ENCODE measurements at places on chromosomes 3 and 15. TPM values are rescaled to one million over a fixed set of nuclear protein-coding genes. Genes with fewer than 3 reads are reported as not detected.

Gene MB21D2
- 5.6 TPM for total RNA-seq

DNA sequence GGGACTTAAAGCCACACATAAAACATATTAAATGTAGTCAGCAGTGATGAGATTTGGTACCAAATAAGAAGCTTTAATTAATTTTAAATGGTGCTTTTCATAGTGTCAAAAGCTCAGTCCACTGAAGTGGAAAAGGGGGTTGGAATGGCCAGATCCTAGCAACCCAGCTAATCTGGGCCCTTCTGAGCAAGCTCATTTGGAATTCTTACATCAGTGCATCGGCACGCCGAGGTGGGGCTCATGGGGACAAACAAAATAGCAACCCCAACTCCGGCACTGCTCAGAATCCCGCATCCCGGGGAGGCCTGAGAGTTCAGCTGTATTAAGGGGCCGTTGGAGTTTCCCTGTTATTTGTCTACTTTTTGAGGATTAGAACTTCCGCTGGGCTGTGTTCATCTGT, 526.4 kb downstream of the SOX2 start:
- no peak for DNase-seq

DNA sequence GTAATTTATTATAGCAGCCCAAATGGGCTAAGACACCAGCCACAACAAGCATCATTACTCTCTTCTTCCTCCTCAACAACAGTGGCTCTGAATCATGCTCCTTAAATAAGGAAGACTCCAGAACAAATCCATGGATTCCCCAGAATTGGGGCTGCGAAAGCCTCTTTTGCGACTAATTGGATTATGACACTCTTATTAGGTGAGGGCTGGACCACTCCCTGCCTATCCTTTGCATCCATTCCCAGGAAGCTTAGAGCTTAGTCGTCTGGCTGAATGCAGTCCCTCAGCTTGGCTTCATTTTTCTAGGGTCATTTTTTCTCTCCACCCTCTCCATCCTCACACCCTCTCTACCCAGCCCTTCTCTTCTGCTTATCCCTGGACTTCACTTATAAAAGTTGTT, 227.7 kb downstream of the ZNF621 start:
- no peak for DNase-seq

GRCh38 chr3:45041666-45042065, 15.6 kb downstream of the CLEC3B start:
- no peak for DNase-seq

DNA sequence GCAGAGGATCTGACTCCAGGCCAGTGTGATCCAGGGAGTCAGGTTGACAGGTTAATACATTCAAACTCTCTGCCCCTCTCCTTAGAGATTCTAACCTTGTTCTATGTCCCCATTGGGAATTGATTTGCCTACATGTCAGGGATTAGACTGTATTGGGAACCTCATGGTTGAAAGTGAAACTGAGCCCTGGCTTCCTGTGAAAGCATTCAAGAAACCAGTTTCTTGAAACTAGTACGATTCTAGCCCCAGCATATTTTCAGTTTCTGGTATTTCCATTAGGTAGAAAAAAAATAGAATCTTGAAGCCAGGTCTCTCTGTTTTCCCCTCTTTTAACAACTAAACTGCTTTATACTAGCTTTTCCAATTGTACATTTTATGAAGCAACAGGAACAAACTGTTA, 140.4 kb upstream of the ABI3BP start:
- peak; percentile 10 for DNase-seq

Gene P2RY13
- not detected for total RNA-seq

DNA sequence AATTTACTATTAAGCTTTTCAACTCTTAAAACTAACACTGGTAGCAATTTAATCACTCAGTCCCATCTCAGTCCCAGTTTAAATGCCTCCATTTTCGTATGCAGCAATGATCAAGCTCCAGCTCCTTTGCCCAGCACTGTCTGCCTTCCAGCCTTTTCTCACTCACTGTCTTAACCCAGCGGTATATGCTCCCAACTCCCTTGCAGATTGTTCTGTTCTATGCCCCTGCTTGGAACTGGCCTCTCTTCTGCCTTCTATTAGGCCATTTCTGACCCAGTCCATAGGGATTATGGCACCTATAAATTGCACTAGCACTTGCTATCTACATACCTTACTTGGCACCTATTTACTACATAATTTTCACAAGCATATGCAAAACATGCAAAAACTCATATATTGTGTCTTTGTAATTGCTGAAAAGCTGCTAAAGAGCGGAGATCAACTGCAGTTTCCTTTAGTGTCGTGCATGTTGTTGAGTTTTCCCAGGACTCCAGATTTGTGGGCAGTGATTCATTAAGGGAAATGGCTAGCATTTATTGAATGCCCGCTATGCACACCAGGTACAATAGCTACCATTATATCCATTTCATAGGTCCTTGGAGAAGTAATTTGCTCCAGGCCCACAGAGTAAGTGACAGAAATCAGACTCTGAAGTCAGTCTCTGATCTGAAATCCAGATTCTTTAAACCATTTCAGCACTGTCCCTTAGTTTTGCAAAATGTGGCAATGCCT, 24.4 kb downstream of the CRBN start:
- DNase-seq = no peak

GRCh38 chr15:49887659-49888322, 231.2 kb downstream of the ATP8B4 start:
- peak; percentile 49 for DNase-seq

GRCh38 chr3:62954580-62954979, 79.4 kb upstream of the CADPS start:
- DNase-seq = no peak

GRCh38 chr15:39506146-39506545, 74.7 kb upstream of the THBS1 start:
- DNase-seq = peak; percentile 83

Gene RNU6-1
- not detected for total RNA-seq

DNA sequence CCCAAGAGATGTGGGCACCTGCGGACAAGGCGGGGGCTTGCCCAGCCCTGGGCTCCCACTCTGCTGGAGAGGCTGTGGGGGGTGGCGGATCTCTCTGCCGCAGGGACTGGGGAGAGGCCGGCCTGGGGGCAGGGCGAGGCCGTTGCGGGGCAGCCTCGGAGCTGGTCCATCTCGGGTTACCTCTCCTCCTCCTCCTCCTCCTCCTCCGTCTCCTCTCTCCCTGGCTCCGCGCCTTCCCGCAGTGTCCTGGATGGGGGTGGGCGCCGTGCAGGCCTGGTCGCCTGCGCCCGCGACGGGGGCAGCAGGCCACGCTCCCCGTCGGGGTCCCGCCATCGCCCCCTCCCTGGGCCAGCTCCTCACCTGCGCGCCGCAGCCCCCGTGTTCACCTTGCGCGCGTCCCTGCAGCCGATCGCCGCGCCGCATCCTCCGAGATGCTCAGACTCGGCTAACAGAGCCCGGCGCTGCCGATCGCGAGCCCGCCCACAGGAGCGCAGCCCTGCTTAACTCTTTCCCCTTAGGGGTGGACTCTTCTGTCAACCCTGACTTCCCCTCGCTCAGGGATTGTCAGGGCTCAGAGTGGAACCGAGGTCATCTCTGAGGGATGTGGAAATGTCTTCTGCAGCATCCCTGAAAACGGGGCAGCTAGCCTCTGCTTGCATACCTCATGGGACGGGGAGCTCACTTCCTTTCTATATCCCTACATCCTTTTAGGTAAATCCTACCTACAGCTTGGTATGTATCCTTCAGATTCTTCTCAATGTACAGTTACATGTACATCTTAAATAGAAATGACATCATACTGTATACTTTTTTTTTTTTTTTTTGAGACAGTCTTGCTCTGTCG, at the start of gene PRRT3:
PRRT3 (minus strand) TSS at position 447 of the 844 bp plus-strand sequence. CDS start 2,293 bp downstream, outside the sequence.
- DNase-seq = peak; percentile 27

DNA sequence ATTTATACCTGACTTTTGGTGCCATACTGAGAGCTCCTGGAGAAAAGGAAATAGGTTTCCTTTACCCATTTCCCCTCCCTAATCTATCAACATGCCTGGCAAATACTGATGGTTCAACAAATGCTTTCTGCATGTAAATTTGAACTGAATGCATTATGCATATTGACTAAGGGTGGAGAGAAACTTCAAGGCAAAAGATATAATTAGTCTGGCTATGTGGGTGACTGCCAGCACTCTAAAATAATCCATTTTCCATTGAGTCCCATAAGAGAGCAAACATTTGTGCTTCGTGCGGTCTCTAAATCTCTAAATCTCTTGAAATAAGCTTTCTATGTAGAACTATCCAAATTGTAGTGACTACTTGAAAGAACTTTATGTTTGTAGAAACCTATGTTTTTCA, 451.3 kb upstream of the LMCD1 start:
- no peak for DNase-seq

Gene SLC6A11
- not detected for total RNA-seq

GRCh38 chr15:90812171-90812957, 56.0 kb upstream of the FURIN start:
- no peak for DNase-seq

GRCh38 chr3:13483286-13483685, 3.2 kb downstream of the HDAC11 start:
- DNase-seq = no peak

DNA sequence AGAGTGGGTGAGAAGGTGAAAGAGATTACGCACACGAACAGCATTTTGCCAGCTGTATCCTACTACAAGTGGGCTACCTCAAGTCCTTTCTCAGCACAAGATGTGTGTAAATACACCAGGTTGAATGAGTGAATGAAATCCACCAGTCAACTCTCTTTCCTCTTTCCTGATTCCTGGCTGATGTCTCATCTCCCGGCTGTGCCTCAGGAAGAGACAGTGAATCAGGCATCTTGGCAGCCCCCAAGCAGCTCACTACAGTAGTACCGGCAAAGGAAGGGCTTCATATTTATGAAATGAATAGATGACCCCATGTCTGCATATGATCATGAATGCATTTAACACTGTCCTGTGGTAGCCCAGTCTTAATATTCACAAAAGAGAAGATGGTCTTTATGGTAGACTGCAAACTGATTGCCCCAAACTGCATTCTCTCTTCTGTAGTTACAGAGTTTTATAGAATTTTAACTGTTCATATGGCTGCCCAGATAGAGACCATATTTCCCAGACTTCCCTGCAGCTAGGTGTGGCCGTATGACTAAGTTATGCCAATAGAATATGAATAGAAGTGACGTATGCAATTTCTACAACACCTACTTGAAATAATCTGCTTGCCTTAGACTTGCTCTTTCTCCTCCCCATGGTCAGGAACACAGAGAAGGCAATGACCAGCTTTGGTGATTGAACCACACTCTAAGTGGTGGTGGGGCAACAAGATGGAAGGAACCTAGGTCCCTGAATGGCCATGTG, 22.7 kb downstream of the MGLL start:
- peak; percentile 84 for DNase-seq

DNA sequence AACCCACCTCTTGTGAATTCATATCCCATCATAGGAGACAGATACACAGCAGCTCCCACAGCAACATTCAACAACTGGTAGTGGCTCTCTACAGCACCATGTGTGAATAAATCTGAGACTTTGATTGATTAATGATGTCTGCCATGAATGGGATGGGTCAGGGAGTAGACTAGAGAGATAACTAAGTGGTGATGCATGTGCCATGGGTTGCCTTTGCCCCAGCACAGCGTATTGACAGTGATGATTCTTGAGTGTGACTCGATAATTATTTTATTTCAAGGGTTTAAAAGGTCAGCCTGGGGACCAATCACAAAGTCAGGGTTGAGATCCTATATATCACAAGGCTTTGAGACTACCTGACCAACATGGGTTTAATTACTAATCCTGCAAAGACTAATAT, 295.9 kb downstream of the PTPRG start:
- DNase-seq = no peak

DNA sequence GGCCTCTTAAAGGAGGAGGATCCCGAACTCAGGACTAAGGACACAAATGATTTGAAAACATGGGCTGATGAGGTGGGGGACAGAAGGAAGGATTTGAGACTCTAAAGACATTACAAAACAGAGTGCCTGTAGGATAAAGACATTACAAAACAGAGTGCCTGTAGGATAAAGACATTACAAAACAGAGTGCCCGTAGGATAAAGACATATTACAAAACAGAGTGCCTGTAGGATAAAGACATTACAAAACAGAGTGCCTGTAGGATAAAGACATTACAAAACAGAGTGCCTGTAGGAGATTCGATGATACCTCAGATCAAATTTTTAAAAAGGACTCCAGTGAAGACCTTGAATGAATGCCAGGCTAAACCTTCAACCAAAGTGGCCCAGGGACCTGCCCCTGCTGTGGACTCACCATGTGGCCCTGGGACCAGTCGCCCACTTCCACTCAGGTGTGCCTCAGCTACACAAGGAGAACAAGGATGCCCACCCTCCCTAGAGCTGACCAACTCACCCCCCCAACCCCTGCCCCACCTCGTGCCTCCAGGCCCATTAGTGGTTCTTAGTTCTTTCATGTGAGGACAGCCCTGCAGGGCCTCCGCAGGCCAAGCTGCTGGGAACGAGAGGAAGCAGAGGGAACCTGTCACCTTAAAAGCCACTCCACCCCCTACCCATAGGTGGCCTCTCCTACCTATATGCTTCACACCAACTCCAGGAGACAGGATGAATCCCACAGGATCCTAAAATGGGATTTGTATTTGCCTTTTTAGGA, 59.8 kb downstream of the SH3BP5 start:
- no peak for DNase-seq

- DNase-seq = no peak
Observed at GRCh38 chr15:46703871-46704637, 1013.3 kb upstream of the SEMA6D start.

Gene CFAP20DC
- 1.3 TPM for total RNA-seq

Gene OCA2
- total RNA-seq = not detected

- DNase-seq = no peak
Observed at GRCh38 chr3:181999314-181999713, 287.6 kb downstream of the SOX2 start.

DNA sequence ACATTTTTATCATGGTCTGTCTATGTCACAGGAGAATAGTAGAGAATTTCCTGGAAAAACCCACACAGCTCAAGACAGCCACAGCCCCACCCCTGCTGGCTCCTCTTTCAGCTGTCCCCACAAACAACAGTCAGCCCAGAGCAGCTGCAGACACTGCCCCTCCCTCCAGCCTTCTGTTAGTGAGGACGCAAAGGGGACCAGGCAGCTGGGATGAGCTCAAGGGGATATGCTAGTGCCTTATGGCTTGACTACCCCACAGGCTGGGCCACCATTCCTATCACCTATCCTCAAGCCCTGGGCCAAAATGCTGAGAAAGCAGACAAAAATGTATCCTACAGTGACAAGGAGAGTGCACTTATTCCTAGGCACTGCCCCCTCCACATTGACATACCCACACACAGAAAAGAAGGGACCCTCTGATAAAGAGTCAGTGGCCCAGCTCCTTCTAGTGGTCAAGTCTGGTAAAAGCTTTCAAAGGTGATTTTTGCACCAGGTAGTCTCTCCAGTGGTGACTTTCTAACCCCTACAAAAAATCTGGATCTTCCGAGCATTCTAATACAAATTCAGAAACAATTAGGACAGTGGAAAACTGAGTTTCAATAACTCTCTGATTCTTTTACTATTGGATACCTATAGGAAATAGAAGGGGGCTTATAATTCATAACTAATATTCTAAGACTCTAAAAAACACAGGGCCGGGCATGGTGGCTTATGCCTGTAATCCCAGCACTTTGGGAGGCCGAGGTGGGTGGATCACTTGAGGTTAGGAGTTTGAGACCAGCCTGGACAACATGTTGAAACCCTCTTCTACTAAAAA, 3.0 kb upstream of the MAP1A start:
- DNase-seq = peak; percentile 44

GRCh38 chr3:46261926-46262594, 19.8 kb downstream of the CCR3 start:
- peak; percentile 12 for DNase-seq

Gene MAPKAPK3
- total RNA-seq = 55.2 TPM

Measured in fibroblast of the aortic adventitia (primary cell).